Activated T-helper 2 cell treated with anti-CD3 and anti-CD28 coated beads, Interferon-gamma antibody, Interleukin-2, Interleukin-4, amounts not matched to agents 10 μg/mL and 5 μg/mL and 100 μg/mL, durations not matched to agents 14 hours and 24 hours and 36 hours (primary cell): ENCODE measurements at places on chromosomes 3 and 15. TPM values are rescaled to one million over a fixed set of nuclear protein-coding genes. Genes with fewer than 3 reads are reported as not detected.

MEGF11 gene
- not detected in 2 replicates for total RNA-seq

TM4SF4 gene
- not detected in 2 replicates for total RNA-seq

EAF2 gene
- 18.5 and 19.2 TPM in 2 replicates for total RNA-seq

GABPB1 gene
- 69.3 and 69.5 TPM in 2 replicates for total RNA-seq

CPOX gene
- total RNA-seq: 48.4 and 50.4 TPM in 2 replicates

CLDN18 gene
- not detected in 2 replicates for total RNA-seq

FEZF2 gene
- not detected in 2 replicates for total RNA-seq

CLK3 gene
- 119 and 122 TPM in 2 replicates for total RNA-seq

FOXL2NB gene
- total RNA-seq: not detected in 2 replicates

SEMA6D gene
- total RNA-seq: not detected in 2 replicates

BBS4 gene
- 8.5 and 14.5 TPM in 2 replicates for total RNA-seq

WNT5A gene
- total RNA-seq: 0.05 TPM in 2 replicates

THRB gene
- not detected in 2 replicates for total RNA-seq

CHAC1 gene
- total RNA-seq: 3.6 and 4.5 TPM in 2 replicates

SPTBN5 gene
- 0.41 and 0.90 TPM in 2 replicates for total RNA-seq

NR1I2 gene
- total RNA-seq: 0.11 TPM in 2 replicates

DNAJC13 gene
- total RNA-seq: 32.8 and 36.1 TPM in 2 replicates
